NCI-H1417 treated with DMSO at 0.1 percent for 48 hours (cell line): ENCODE measurements at places on chromosomes 6 and 20.

- DNase-seq: no peak
These were observed 1.2 kb downstream of the FOXA2 start for GRCh38 chr20:22582964-22583772.

- DNase-seq: no peak
These were observed 19.2 kb downstream of the SNX9 start for GRCh38 chr6:157842212-157842611.

DNA sequence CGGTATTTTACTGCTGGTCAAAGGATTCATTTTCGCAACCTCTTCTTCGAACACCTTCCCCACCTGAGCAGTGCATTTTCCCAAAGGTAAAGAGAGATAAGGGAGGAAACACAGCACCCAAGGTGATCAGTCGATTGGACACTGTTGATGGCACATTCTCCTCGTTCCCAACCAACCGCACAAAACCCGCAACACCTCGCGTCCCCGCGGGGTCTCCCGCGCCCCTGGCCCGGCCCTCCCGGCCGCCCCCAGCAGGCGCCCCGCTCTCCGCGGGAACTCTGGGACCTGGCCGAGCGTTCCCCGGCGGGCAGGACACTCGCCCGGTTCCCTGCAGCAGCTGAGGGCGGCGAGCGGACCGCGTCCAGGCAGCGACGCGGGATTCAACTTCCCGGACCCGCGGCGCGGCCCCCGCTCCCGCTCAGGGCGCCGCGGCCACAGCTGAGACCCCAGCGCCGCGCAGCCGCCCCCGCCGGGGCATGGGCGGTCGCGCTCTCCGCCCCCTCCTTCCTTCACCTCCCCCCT lies 506 bp downstream of the RGS17 start:
- DNase-seq: no peak

- DNase-seq: no peak
These were observed at the start of gene SH3BGRL2 for GRCh38 chr6:79630883-79631692. Gene SH3BGRL2, plus strand, starts transcription at chr6:79631329. Its CDS starts 133 bp downstream, at chr6:79631462.

DNA sequence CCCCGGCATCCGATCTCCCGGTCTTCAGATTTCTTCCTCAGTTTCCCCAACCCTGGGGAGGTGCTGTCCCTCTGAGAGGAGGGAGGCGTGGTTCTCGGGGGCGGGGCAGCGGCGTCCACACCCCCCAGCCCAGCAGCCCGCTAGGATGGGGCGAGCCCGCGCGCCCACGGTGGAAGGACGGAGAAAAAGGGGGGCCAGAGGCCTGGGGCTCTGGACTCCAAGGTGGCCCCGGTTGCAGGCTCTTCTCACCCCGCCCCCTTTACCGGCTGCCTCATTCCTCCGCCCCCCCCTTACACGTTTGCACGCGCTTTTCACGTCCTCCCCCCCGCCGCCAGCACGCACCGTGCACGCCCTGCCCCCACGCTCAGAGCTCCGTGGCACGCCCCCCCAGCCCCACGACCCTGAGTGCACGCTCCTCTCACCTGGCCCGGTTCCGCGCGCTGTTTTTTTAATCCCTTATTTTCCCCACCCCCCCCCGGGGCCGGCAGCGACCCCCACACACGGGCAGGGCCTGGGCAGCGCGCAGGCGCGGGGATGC lies 402 bp downstream of the ZBTB12 start:
- DNase-seq: no peak

DNA sequence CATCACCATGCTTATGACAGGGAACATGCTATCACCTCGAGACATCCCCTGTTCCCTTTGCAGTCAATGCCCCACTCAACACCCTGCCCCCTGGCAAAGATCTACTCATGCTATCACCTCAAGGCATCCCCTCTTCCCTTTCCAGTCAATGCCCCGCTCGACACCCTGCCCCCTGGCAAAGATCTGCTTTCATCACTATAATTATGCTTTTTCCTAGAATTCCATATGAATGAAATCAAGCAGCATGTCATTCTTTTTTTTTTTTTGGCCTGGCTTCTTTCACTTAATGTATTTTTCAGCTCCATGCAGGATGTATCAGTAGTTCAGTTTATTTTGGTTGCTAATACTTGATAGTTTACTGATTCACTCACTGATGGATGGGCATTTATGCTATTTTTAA lies 554.9 kb downstream of the CDH26 start:
- DNase-seq: no peak
